ENCODE measurements at places on chromosomes 2 and 18.
A peak's percentile ranks its signal among the peaks of the same experiment; 100 is the strongest.

DNA sequence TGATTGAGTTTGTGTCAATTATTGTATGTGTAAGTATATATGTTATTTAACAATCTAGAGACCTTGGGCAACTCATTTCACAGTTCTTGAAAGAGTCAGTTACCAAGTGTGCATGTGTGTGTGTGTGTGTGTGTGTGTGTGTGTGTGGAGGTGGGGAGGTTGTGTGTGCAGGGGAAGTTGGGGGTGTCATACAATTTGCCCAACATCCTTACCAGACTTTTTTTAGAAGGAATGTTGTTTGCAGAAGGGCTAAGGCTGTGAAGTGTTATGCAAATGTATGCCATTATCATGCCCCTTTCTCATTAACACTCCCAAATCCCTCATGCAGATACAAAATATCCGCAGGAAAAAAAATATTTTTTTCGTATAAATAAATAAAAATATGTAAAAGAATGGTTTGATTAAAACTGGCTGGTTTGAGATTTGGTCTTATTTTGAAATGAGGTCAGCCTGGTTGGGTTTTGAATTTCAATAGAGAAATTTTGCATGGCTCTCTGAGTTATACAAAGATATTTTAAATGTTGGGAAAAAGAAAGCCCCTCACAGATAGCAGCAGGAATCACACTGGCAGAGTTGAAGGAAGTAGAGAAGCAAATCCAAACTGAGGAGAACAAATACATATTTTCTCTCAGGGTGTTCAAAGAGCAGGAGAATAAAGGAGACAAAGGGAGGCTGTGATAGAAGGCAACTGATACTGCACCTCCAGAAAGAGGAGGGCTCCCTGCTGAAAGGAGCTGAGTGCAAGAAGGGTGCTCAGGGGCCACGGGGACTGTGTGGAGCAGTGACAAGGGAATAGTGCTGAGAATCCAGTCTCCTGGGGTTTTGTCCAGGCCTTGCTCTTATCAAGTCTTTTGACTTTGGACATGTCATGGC lies 1365.5 kb upstream of the CELF4 start:
- no peak for DNase-seq

DNA sequence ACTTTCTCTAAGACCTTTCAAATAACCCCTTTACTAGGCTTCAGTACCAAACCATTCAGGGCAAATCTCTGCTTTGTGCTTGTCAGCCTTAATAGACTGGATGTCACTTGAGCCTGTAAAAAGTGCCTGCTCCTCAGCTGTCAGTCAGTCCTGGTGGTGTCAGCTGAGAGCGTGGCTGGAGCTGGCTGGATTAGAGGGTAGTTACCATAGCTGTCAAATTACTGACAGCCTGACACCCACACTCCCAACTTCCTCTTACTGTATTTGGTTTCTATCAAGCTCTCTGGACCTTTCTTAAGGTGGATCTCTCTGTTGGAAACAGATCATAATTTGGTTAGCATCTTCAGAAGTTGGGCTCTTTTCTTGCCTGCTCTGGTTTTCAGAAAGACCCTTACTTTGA lies 371.4 kb upstream of the ATP5MC3 start:
- DNase-seq: no peak

DNA sequence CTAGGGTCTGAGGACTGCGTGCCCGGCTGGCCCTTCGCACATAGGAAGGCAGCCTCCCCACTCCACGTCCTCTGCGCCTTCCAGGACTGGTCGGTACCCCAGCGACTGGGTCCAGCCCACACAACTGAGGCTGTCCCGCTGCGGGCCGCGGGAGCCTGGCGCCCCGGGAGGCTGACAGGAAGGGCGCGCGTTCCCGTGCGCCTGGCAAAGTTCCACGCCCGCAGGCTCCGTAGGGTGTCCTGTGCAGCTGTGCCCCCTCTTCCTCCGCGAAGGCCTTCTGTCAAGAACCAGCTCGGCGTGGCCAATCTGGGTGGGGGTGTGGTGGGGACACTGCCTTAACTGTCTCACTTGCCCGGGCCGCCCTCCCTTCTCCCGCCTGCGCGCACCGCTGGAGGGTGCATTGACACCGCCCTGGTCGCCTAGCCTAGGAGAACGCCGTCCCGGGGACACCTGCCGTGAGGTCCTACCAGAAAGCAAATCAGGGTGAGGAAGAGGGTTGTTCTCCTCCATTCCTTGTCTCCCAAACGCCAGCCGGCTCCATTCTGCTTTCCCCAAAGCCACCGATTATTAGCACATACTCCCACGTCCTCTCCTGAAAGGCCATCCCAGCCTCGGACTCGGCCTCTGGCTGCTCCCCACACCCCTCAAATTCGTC lies 618 bp upstream of the LYPD1 start:
- DNase-seq: no peak

DNA sequence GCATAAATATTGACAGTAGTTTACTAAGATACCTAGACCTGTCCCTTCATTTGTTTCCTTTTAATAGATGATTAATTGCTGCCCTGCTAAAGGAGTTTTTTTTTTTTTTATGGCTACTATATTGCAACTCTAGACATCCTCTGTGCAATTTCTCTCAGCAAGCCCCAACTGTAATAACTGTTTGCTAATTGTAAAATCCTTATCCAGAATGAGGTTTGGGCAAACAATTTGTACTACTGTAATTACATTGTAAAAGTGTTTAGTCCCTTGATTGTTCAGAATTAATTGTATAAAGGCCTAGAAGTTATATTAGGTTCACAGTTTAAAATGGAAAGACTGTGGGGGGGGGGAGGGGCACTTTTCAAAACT lies 3.7 kb upstream of the MEIS1 start:
- DNase-seq: no peak

DNA sequence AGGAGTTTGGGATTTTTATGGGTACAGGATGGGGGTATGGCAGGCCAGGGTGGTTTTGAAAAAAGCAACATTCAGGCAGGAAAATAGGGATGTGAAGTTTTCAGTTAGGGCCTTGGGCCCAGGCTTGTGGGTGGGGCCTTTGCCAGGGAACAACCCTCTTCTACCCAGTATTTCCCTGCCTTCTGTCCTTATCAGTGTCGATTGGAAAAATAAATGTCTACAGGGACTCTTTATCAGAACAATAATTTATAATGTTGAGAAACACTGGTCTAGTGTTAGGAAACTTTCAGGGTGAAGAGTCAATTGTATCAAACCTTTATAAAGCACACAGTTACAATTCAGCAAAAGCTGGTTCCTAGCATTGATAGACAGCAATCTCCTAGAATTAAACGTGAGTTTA lies 214.1 kb upstream of the NABP1 start:
- no peak for DNase-seq

- no peak for DNase-seq
Measured at GRCh38 chr2:9610781-9611548, 19.8 kb downstream of the YWHAQ start.

- DNase-seq: peak; percentile 37
Measured at GRCh38 chr2:207624185-207625013, 795 bp downstream of the METTL21A start.

GRCh38 chr18:80249217-80250093 lies 2.1 kb upstream of the PARD6G start:
- no peak for DNase-seq

DNA sequence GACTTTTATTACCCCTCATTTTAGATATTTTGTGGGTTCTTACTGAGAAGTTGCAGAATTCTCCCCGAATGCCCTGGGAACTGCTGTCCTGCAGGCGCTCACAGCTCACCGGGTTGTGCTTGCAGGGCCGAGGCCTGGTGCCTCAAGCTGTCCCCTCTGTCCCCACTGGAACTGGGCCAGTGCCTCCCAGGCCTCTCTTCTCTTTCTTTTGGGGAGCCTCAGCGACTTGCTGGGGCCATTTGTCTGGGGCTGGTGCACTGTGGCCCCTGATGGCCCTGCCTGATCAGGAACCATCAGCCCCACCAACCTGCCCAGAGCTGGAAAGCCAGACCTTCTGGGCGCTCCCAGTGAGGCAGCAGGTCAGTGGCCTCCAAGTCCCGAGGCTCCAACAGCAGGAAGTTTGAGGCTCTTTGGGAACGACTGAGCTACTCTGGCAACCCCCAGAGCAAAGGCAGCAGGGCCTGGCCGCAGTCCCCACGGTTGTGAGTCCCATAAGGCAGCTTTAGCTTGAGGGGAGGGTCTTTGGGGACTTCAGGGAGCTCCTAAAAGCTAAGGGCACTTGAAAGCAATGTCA lies 14.7 kb upstream of the NEU4 start:
- no peak for DNase-seq

GRCh38 chr2:237352279-237352845 lies 61.6 kb downstream of the COL6A3 start:
- DNase-seq: no peak

GRCh38 chr18:32966141-32966540 lies 193.3 kb upstream of the KLHL14 start:
- no peak for DNase-seq

DNA sequence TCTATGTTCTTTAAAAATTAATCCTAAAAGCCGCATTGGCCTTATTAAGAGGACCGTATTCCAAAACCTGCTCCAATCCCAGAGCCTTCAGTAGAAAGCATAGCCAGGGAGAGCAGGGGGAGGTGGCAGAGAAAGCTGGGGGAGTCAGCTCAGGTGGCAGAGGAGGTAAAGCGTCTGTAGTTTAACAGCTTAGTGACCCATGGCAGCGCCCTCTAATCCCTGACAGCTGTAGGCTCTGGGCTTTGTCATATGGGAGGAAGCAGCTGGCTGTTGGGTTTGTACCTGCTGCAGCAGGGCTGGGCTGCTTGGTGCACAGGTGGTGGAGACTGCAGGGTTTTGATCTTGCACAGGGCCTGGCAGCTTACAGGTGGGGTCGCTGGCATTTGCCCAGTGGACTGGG lies 50.6 kb downstream of the THNSL2 start:
- DNase-seq: no peak

DNA sequence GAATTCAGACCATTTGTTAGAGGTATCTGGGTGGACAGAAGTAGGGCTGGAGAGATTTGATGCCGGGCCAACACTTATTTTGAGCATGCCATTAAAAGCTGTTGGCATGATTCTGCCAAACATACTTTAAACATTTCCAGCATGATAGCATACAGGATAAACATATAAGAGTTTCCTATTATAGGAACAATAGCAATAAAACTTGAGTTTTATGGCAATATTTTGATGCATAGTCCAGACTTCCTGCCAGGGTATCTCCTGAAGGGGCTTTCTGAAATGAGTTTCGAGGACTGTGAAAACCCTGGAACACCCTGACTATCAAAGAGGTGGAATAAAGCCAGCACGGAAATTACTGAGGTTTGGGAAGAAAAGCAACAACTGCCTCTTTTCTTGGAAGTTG lies 1398.0 kb upstream of the NXPH2 start:
- DNase-seq: no peak
